ENCODE measurements at places on chromosomes 13 and 19. TPM values are rescaled to one million over a fixed set of nuclear protein-coding genes. Genes with fewer than 3 reads are reported as not detected.

GRCh38 chr13:48782429-48782840 is 128.7 kb downstream of the CYSLTR2 start:
- H3K4me3 ChIP-seq = no peak overlapping the region
- no peak for DNase-seq
- no peak overlapping the region for H3K27ac ChIP-seq
- no peaks in the 10 kb centered on the region for H3K27me3 ChIP-seq

DNA sequence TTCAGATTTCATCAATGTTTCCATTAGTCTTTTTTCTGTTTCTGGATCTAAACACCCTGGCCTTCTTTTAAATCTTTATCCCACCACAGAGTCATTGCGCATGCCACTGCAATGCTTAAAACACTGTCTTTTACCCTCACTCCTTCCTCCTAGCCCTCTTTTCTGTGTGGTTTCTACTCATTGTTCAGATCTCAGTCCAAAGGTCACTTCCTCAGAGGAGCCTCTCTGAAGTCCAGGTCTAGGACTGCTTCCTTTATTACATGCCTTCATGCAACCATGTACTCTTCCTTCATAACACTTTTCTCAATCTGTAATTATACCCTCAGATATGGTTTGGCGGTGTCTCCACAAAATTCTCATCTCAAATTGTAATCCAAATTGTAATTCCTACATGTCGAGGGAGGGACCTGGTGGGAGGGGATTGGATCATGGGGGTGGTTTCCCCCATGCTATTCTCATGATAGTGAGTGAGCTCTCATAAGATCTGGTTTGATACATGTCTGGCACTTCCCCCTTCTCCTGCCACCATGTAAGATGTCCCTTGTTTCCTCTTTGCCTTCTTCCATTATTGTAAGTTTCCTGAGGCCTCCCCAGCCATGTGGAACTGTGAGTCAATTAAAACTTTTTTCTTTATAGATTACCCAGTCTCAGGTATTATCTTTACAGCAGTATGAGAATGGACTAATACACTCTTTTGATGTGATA is 808.9 kb downstream of the DIAPH3 start:
- H3K27ac ChIP-seq = no peak overlapping the region
- H3K4me1 ChIP-seq = peaks cover 7% of the 10 kb centered on the region
- DNase-seq = no peak
- no peaks in the 10 kb centered on the region for H3K36me3 ChIP-seq

DNA sequence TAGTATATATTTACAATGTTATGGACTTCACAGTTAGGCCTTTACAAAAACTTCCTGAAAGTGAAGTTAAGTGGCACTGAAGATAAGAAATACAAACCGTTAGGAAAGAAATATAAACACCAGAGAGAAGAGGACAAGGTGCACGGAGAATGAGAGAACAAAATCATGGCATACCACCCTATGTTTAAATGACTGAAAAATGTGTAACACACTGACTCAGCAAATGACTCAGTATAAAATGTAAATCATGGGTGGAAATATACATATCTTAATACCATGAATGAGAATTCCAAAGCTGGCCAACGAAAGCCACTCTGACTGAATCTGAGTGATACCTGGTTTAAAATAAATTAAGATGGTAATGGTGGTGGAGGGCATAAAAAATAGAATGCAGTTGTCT is 260.8 kb downstream of the DNAJC15 start:
- peaks cover 5% of the 10 kb centered on the region for H3K4me1 ChIP-seq
- H3K36me3 ChIP-seq = no peaks in the 10 kb centered on the region
- H3K4me3 ChIP-seq = no peak overlapping the region
- no peak overlapping the region for H3K27ac ChIP-seq

DNA sequence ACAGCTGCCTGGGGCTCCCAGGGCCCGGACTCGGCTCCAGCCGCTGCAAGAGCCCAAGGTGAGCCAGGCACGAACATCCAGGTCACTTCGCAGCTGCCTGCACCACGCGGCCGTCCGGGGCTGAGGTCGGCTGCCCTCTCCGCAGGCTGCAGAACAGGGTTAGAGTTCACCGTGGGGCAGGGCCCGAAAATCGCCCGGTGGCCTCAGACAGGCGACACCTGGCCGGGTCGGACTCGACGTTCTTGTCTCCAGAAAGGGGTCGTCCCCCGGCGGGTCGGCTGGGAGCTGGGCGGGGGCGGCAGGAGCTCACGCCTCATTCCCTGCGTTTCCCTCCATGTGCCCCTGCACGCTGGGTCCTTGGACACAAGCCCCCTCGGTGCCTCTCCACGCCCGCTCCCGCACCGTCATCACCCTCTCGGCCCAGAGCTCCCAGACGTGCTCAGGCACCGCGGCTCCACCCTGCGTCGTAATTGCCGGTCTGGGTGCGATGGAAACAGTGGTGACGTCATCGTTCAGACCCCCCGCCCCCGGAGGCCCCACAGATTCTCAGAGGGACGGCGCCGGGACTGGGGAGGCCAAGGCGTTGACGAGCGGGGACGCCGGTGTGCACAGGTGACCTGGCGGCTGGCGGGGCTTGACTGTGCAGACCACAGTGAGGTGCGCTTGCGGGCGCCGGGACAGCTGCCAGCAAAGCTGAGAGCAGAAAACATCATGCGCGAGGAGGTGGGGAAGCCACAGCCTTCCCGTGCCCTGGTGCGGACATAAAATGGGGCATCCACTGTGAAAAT is 4.0 kb upstream of the GRIN3B start:
- DNase-seq = no peak
- no peak overlapping the region for H3K4me3 ChIP-seq
- peaks cover 55% of the 10 kb centered on the region for H3K27me3 ChIP-seq
- H3K4me1 ChIP-seq = peaks cover 4% of the 10 kb centered on the region
- no peak overlapping the region for H3K27ac ChIP-seq
- peaks cover 2% of the 10 kb centered on the region for H3K36me3 ChIP-seq

- no peak for DNase-seq
- H3K27me3 ChIP-seq = no peaks in the 10 kb centered on the region
- H3K27ac ChIP-seq = no peak overlapping the region
Measured at GRCh38 chr13:36718686-36719085, 44.9 kb downstream of the SERTM1 start.

DNA sequence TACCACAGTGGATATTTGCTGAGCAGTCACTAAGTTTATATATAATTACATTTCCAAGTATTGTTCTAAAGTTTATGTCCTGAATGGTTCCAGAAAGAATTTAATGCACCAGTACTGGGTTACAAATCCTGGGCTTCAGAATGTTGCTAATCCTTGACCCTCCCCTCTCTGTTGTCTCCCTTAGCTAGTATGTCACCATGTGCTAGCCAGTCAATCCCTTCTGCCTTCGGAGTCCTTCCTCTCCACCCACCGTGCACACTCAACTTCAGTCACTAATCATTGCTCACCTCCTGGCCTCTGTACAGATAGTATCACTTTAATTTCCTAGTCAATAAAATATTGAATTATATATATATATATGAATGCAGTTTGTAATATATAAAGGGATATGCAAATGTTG is 7.5 kb downstream of the FAM124A start:
- H3K4me3 ChIP-seq = no peak overlapping the region
- no peaks in the 10 kb centered on the region for H3K4me1 ChIP-seq
- DNase-seq = no peak

- peaks cover 65% of the 10 kb centered on the region for H3K27me3 ChIP-seq
- H3K27ac ChIP-seq = no peak overlapping the region
- H3K4me1 ChIP-seq = peaks cover 39% of the 10 kb centered on the region
- H3K36me3 ChIP-seq = no peaks in the 10 kb centered on the region
- no peak overlapping the region for H3K4me3 ChIP-seq
Measured at GRCh38 chr19:42156571-42156970, 24.3 kb upstream of the POU2F2 start.

RINL gene
- 1.4 TPM for total RNA-seq

ZNF121 gene
- 78.7 TPM for total RNA-seq

DNA sequence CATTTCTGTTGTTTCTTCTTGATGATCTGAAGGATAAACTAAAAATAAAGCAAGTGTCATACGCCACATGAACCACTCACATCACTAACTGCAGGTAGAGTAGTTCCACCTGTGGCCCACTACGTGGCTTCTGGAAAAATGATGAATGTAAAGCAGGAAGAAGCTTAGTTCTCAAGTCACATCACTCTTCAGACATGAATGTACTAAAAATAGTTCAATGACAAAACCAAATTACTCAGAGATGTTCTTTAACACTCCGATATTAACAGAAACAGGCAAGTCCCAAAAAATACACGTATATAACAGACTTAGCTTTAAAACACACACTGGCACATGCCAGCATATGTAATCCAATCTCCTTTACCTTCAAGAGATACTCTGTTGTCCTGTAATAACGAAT is 21.6 kb downstream of the RAB20 start:
- no peak for DNase-seq
- no peak overlapping the region for H3K4me3 ChIP-seq
- H3K27me3 ChIP-seq = no peaks in the 10 kb centered on the region
- H3K27ac ChIP-seq = no peak overlapping the region
- no peaks in the 10 kb centered on the region for H3K4me1 ChIP-seq
- H3K36me3 ChIP-seq = peaks cover 2% of the 10 kb centered on the region

DNA sequence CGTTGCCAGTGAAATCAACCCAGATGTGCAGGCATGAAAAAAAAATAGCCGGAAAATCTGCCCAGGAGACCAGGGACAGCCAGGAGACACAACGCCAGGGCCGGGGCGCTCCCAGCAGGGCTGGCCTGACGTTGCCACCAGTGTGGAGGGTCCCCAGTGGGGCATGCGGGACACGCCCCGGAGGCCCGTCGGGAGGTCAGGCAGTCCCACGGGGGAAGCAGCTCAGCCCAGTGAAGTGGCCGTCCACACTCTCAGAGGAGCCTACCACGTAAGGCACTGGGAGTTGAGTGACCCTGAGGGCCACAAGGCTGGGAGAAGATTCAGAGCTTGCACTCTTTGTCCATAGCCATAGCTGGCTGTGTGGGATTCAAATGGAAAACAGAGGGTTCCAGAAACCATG is 53.2 kb upstream of the GAS6 start:
- H3K36me3 ChIP-seq = peaks cover 4% of the 10 kb centered on the region
- H3K27me3 ChIP-seq = peaks cover 7% of the 10 kb centered on the region
- DNase-seq = no peak
- no peaks in the 10 kb centered on the region for H3K4me1 ChIP-seq

SSC5D gene
- total RNA-seq = 1.5 TPM

DNA sequence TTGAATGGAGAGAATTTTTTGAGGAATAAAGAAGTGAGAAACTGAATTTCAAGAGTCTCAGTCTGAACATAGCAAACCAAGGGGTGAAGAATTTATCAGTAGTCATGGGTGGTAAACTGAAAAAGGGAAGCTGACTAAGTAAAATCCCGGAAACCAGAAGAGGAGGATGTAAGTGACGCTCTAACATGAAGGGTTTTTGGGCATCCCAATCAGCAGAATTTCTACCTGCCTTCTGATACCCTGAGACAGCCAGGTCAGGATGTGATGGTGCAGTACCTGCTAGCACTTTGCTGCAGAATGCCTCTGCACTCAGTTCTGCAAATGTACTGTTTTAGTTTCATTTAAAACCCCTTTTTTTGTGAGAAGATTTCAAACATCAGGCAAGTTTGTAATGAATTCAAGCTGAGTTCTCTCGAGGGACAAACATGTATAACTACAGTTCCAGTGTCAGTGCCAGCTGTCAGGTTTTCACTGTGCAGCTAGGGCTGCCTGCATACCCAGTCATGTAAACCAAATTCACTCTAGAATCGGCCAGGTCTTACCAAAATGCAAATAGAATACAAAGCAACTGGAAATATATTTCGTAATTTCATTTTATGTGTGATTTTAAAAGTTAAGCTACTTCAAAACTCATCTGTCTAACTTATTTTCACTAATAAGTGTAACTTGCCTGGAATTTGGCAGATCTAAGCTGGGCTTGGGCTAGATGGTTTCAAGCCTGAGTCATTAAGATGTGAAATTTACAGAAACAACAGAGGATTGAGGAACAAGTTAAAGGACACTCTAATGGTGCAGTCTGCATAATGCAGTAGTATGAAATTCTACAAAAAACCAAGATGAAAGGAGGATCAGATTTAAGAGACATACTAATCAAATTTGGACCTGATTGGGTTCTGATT is 13.8 kb downstream of the METTL21C start:
- no peak for DNase-seq
- H3K4me1 ChIP-seq = no peaks in the 10 kb centered on the region
- H3K4me3 ChIP-seq = no peak overlapping the region
- no peak overlapping the region for H3K27ac ChIP-seq
- peaks cover 17% of the 10 kb centered on the region for H3K36me3 ChIP-seq
- no peaks in the 10 kb centered on the region for H3K27me3 ChIP-seq

NRTN gene
- total RNA-seq = 4.8 TPM

- H3K27me3 ChIP-seq = peaks cover 7% of the 10 kb centered on the region
- no peak overlapping the region for H3K4me3 ChIP-seq
- DNase-seq = no peak
- no peak overlapping the region for H3K27ac ChIP-seq
- no peaks in the 10 kb centered on the region for H3K36me3 ChIP-seq
Measured at GRCh38 chr13:112366907-112367646, 9.1 kb upstream of the SPACA7 start.

DNA sequence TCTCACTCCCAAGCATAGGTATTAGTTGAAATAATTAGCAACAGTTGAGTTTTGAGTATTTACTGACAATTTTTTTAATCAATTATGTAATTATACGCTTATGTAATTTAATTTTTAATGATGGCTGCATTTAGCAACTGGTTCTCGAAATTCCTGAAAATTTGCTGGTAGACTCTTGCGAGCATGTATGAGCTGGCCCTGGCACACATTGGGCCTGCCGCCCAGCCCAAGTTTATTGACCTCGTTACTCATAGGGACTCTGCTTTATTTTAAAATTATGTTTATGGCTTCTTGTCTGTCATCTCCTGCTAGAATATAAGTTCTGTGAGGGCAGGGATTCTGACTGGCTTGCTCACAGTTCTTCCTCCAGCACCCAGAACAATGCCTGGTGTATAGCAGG is 6.7 kb downstream of the KLK14 start:
- H3K4me3 ChIP-seq = no peak overlapping the region
- H3K36me3 ChIP-seq = no peaks in the 10 kb centered on the region
- peaks cover 12% of the 10 kb centered on the region for H3K27me3 ChIP-seq
- H3K27ac ChIP-seq = no peak overlapping the region
- DNase-seq = no peak
- H3K4me1 ChIP-seq = no peaks in the 10 kb centered on the region

PROZ gene
- total RNA-seq = not detected

DNA sequence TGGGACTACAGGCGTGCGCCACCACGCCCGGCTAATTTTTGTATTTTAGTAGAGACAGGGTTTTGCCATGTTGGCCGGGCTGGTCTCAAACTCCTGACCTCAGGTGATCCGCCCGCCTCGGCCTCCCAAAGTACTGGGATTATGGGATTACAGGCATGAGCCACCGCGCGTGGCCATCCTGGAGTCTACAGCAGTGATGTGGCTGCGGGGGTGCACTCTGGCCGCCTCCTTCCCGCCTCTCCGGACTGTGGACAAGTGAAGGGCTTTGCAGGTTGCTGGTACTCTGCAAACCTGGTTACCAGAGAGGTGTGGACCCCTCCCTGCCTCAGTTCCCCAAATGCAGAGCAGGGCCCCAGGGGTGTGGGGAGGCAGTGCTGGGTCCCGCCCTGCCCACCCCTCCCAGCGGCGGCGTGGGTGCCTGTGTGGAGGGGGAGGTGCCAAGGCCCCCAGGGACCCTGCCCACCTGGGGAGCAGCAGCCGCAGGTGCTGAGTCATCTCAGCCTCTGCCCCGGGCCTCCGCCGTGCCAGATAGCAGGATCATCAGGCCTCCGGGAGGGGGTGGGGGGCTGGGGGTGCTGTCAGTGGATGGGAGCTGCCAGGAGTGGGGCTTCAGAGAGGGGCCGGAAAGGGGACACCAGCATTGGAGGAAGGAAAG is 23.1 kb downstream of the ARID3A start:
- no peak overlapping the region for H3K4me3 ChIP-seq
- peaks cover 33% of the 10 kb centered on the region for H3K27me3 ChIP-seq
- peaks cover 10% of the 10 kb centered on the region for H3K4me1 ChIP-seq
- DNase-seq = no peak
- no peaks in the 10 kb centered on the region for H3K36me3 ChIP-seq
